ENCODE measurements at places on chromosomes 1 and 21. TPM values are rescaled to one million over a fixed set of nuclear protein-coding genes. Genes with fewer than 3 reads are reported as not detected.

HPCA gene
- polyA plus RNA-seq = 75.9 TPM

S100A7A gene
- not detected for polyA plus RNA-seq

- peak; percentile 56 for DNase-seq
Observed at GRCh38 chr21:33024201-33025103, 1.3 kb upstream of the OLIG2 start.

GRCh38 chr1:47175227-47175934, 14.5 kb downstream of the PDZK1IP1 start:
- DNase-seq = peak; percentile 87

DNA sequence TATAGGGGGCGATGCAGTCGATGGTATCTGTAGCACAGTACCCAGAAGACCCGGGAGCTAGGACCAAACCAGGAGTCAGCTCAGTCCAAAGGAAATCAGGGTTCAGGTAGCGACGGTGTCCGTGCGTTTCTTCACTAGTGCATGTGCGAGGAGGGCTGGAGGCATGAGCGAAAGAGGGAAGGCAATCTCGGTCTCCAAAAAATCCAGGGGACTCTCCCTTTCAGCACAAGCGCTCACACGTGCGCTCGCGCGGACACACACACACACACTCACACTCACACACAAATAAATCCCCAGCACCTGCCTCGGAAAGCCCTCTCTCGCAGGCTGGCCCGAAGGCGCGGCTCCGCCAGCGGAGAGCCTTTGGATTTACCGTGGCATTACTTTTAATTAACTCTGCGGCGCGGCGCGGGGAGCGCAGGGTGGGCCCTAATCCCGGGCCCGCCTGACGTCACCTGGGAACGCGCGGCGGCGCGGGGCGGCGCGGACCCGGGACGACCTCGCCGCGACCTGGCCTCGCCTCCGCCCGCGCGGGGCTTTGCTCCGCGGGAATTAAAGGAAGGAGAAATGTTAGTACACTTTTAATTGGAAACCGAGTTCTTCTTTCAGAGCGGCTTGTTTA, 121.2 kb downstream of the LMX1A start:
- DNase-seq = peak; percentile 34

DNA sequence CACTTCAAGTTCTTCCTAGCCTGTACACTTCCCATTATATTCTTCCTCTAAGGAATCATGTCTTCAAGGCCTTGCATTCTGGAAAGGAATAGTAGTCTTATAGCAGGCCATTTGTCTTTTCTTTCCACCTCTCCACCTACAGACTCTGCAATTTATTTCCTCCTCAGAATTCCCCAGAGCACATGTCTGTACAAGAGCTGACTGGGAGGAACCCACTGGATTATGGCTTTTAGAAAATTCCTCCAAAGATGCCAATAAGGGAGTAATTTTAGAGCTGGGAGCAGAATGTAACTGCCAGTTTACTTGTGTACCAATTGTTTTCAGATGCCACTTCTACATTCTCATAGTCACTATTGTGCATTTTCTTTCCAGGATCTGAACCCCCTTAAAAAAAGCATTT, 3.4 kb upstream of the PSMG1 start:
- no peak for DNase-seq

DNA sequence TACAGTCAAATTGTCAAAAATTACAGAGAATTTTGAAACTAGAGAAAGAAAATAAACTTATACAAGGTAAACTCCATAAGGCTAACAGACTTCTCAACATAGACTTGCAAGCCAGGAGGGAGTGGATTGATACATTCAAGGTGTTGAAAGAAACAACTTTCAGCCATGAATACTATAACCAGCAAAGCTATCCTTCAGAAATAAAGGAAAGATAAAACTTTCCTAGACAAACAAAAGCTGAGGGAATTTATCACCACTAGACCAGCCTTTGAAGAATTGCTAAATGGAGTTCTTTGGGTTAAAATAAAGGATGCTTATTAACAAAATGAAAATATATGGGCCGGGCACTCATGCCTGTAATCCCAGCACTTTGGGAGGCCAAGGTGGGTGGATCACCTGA, 52.7 kb downstream of the C1orf185 start:
- no peak for DNase-seq

DNA sequence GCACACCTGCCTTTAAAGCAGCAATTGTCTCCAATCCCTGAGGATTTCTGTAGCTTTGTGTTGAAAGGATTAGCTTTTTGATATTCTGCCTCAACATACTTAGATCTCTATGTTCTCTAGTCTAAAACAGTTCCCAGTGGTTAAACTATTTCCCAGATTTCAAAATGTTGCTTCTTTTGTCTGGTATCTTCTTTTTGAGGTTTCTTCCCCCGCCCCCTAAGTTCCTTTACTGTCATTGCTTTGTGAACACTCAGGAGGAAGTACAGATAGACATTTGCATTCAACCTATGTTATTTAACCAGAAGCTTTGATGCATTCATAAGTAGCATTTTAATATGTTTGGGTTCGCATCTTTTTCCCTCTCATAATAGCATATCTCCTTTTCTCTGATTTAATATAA, 33.5 kb downstream of the CYYR1 start:
- DNase-seq = no peak

GRCh38 chr1:43890815-43891214, 42.8 kb upstream of the ARTN start:
- DNase-seq = no peak
